ENCODE measurements at places on chromosomes 4 and X.

- DNase-seq, result no peak
These were observed 26.8 kb upstream of the SPATA4 start for GRCh38 chr4:176222149-176222548.

- no peak for DNase-seq
These were observed 146.7 kb downstream of the SH3KBP1 start for GRCh38 chrX:19740744-19741143.

DNA sequence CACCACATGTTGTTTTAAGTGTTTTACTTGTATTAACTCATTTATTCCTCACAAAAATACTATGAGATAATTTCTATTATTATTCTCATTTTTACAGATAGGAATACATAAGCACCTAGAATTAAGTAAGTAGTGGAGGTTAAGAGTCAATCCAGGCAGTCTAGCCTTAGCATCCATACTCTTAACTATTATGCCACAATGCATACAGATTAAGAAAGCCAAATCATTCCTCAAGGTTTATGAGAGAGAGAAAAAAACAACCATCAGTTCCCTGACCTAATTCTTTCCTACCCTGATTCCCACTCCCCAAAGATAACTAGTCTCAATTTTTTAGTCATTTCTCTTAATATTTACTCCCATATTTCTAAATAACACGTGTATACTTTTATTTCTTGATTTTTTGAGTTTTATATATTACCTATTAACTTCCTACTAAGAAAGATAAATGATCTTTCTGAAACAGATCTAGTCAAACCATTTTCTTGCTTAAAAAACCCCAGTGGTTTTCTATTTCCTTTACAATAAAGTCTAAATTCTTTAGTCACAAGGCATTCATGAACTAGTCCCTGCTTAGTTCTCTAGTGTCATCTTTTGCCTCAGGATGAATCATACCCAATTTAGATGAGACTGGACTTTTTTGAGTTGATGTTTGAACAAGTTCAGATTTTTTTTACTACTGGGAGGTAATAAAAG, 16.0 kb downstream of the UBA6 start:
- DNase-seq, result no peak

DNA sequence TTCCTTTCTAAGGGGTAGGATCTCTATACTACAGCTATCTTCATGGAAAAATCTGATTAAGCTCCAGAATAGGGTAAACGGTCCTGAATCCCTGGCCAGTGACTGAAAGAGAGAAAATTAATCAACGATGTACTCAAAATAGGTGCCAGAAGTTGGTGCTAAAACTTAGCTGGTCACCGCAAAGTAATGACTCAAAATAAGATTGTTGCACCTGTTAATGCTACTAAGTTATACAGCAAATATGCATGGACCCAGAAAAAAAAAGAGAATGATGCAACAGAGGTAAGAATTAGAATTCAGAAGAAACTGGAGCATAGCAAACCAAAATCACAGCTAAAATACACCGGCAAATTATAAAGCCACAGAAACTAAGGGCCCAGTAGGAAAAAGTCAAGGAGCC, 239.7 kb upstream of the FAM241A start:
- DNase-seq, result no peak

DNA sequence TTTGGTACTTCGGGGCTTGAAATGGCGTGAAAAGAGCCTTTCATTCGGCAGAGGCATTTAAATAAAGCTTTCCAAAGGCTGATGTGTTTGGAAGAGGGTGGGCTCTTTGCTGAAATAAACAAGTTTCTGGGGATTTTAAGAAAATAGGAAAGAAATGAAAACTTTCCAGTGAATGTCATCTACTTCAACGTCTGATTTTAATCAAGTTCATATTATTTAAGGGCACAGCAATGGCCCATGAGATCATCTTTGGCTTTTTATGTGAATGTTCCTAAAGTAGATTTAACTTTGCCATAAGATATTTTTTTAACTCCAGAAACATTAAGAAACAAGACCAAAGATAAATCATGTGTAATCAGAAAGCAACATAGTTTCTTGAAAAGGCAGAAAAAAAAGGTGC, 69.8 kb upstream of the TTC29 start:
- DNase-seq, result no peak

DNA sequence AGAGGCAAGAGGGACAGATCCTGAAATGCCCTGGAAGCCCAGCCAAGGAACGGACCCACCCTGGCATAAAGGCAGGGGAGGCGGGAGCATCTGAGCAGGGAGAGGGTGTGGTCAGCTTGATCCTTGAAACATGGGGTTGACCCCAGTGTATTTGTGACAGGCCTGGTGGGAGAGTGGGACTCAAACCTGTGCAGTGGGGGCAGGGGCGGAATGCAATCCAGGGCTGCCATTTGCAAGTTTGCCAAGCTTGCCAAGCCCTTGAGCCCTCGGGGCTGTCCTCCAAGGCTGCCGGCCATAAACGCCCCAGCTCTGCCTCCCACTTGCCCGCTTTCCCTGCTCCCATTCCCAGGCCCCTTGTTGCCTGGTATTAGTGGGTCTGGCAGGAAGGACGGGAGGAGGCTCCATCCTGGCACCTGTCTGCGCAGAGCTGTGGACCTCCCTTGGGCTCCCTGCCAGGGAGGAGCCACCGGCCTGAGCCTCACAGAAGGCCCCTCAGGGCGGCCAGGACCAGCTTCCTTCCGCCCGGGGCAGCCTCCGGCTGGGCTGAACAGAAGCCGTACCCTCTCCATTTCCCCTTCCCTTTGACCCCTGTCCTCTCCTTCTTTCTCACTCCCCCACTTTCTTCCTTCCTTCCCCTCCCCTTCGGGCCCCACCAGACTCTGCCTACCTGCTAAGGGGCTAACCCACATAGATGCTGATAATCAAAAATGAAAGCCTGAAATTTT, 661 bp downstream of the S100P start:
- no peak for DNase-seq

DNA sequence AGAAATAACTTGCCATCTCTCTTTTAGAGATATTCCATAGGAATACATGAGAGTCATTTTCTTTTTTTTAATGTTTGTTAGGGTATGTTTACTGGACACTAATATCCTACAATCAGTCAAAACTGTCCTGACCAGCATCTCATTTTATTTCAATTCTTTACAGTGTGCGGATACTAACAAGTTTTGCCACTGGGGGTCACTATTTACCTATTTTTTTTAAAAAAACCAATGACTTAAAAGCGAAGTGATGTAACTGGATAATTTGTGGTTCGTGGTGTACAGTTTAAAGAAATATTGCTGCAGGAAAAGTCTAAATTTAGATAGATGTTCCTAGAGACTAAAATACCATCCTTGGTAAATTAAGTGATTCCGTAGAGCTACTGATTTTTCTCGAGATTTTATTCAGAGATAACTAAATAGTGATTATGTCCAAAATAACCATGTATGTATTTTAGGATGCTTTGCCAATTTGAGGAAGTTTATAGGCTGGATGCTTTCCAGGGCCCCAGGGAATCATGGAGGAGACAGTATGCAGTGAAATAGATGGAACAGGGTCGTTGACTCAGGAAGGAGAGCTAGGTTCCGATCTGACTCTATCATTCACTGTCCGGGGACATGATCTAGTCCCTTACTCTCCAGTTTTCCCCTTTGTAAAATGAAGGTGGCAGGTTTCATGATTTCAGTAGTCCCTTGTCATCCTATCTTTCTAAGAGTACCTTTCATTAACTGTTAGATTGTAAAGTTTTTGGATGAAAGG, 34.0 kb upstream of the GNPDA2 start:
- DNase-seq, result no peak

DNA sequence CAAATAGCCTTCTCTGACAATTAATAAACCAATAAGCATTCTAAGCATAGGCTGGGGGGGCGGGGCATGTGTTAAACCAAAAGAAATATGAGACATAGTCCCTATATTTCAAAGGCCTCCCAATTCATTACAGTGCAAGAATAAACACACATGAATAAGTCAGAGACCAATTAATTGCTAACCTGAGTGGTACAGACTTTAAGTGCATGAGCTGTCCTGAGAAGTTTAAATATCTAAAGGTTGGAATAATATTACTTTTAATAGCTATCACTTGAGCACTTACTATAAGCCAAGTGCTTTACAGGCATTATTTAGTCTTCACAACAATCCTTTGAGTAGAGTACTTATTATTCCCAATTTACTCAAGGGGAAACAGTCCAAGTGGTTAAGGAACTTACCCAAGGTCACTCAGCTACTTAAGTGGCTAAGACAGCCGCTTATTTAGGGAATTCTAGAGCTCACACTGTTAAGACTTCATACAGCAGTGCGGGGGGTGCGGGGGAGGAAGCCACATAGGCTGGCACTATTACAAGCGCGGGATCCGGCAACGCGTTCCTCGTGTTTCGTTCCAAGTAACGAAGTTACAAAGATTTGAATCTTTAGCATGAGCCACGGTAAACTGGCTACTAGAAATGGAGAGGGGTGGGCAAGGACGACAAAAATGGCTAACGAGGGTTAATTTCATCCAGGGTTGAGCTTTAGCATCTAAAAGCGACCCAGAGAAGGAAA, 1.4 kb downstream of the THOC2 start:
- DNase-seq, result no peak

GRCh38 chr4:7004331-7004730, 38.8 kb upstream of the TADA2B start:
- no peak for DNase-seq

Data from stimulated activated CD8-positive, alpha-beta memory T cell treated with anti-CD3 and anti-CD28 coated beads, Interleukin-7, amount 100 ng/mL, for 24 hours (primary cell).